ENCODE measurements at places on chromosomes 11 and 22.

- DNase-seq, result peak; percentile 31
Observed at GRCh38 chr11:6737872-6738466, 33.8 kb downstream of the OR2AG2 start.

- no peak for DNase-seq
Observed at GRCh38 chr22:41401781-41402648, 20.3 kb downstream of the TEF start.

GRCh38 chr11:65380460-65381119, 1.9 kb downstream of the SLC25A45 start:
- DNase-seq, result no peak

- DNase-seq, result no peak
Observed at GRCh38 chr11:48138222-48138621, 78.4 kb upstream of the OR4B1 start.

- no peak for DNase-seq
Observed at GRCh38 chr22:37229012-37229804, 14.9 kb downstream of the RAC2 start.

GRCh38 chr22:37753746-37754145, 54.0 kb upstream of the GCAT start:
- no peak for DNase-seq

DNA sequence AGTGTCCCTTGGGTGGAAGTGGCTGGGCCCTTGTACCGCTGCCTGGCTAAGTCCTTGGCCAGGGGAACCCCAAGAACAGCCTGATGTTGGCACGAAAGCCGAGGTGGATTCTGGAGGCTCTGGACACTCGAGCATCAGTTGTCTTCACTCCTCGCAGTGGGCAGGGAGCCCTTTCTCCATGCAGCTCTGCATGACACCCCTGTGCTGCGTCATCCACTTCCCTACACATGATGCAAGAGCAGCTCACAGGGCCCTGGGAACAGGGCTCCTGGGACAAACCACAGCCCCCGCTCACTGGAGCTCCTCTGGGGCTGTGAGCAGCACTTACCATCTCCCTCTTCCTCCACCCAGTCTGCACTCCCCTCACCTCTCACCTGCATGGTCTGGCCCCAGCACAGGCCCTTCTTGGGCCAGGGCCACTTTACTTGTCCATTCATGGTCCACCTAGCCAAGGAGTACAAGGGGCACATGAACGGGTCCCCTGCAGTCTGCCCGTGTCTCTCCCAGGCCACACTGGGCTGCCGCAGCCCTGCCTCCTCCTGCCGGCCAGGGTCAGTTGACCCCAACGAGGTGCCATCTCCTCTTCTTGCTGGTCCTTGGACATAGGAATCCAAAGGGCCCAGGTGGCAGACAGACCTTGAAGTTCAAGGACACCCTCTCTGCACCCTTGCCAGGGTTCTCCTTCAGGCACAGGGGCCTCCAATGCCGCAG, 66.5 kb downstream of the IGF2 start:
- DNase-seq, result no peak

DNA sequence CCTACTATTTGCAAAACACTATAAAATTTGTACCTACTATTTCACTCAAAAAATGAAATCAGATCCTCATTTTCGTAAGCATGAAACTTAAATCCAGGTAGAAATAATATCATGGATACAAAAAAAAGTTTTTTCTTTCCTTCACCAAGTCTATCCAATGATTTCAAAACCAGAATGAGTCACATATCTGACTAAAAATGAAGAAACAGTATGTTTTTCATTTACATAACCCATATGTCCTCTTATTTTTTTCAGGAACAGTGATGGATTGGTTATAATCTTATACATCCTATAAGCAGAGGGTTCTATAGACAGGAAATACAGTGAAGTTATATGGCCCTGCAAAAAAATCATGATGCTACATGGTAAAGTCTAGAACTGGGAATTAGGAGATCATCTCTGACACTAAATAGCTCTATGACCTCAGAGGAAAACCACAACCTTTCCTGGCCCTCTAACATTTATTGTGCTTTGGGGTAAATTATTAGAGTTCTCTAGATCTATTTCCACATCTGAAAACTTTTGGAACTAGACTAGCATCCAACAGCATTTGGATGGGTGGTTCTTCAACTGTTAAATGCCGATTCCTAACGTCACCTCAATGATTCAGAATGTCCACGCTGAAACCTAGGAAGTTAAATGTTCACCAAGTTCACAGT, 10.9 kb downstream of the MTMR2 start:
- no peak for DNase-seq

- DNase-seq, result no peak
Observed at GRCh38 chr11:64705501-64705900, 17.5 kb downstream of the NRXN2 start.

DNA sequence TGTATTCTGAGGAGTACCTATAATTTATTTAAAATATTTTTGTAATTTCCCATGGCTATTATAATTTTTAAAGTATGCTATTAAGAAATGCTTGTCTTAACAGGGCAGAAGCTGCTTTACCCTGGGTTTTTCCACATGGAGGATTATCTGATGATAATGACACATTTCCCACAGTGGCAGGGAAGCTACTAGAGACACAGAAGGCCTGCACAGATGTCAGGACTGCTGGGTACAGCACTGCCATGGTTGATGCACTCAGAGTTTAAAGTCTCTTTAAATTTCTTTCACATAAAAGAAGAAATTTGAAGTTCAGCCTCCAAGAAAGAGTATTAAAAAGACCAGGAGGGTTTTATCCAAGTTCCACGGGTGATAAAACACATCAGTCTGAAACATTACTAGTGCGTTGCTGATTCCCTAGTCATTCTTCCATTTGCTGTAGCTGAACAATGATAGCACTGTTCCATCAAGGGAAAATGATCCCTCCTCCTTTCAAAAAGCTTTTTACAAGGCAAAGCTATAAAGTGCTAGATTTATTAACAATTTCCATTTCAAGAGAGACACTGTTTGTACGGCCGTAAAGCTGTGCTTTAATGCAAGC, 363.0 kb downstream of the CNTN5 start:
- no peak for DNase-seq

DNA sequence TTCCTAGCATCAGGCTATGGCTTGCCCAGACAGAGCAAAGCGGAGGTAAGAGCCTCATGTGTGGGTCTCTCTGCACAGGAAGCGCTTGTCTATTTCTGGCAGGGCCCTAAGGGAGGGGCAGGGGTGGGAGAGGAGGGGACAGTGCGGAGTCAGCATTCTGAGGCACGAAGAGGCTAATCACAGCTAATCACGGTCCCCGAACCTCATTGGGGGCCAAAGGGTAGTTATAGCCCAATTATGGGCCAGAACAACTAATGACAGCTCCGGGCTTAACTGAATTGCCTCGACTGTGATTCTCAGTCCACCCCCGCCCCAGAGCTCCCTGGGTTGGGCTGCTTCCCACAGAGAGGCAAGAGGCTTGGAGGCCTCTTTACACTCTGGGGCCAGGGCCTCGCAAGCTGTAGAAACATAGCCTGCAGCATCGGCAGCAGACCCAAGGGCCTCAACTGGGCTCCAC, 72.7 kb upstream of the PRDM11 start:
- no peak for DNase-seq

- DNase-seq, result no peak
Observed at GRCh38 chr11:64304032-64304315, 1.4 kb upstream of the ESRRA start.

DNA sequence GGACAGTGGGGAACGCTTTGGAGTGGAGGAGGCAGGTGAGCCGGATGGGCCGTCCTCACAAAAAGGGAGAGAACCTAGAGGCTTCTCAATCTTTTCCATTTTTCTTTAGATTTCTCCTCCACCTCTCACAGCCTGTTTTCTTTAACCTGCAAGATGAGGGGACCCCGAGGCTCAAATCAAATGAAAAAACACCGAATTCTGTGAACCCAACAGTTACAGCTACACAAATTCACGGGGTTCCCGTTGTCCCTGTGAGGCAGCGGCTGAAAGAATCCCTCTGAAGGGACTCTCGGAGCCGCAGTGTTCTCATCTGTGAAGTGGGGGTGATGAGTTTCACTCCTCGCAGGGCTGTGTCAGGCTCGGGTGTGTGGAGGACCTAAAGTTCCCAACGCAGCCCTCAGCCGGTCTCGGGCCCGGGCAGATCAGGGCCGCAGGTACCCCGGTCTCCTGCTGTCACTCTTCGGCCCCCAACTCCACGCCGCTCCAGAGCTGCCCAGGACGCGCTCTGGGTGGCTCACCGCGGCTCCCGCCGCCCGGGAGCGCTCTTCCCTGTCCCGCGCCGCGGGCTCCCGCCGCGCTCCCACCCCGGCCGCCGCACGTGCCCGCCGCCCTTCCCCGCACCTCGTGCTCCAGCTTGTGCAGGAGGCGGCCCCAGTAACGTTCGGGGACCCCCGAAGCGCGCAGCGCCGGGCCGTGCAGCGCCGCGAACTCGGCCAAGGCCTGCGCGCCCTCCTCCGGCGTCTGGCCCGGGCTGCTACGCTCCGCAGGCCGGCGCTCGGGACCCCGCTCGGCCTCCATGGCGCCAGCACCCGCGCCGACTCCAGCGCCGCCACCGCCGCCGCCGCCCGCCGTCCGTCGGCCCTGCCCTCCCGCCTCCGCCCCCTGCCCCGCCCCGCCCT, at the start of gene TTLL12:
Gene TTLL12, minus strand, starts transcription at position 863 of the 899 bp plus-strand sequence. Its CDS starts 65 bp downstream, at position 798.
- peak; percentile 20 for DNase-seq

- DNase-seq, result no peak
Observed at GRCh38 chr11:120900643-120901042, 123.3 kb upstream of the TBCEL start.

GRCh38 chr22:45651931-45652528, 19.6 kb upstream of the ATXN10 start:
- DNase-seq, result no peak

- no peak for DNase-seq
Observed at GRCh38 chr11:115126092-115126491, 378.1 kb downstream of the CADM1 start.

DNA sequence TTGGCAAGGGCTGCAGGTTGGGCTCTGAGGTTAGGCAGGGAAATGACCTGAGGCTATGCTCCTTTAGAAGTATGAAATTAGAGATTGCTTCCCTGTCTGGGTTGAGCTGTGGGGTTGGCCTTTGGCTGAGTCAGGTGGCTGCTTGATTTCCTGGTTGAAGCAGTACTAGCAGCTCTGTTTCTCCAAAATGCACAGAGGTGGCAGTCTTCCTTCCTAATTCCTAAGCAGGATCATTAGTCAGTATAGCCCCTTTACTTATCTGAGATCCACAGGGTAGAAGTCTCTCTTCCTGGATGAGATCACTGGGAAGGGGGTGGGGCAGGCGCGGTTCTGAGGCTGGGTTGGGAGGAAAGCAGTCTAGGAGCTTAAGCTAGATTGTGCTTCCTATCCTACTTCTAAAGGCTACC, 1917.5 kb downstream of the LRRC4C start:
- DNase-seq, result no peak

DNA sequence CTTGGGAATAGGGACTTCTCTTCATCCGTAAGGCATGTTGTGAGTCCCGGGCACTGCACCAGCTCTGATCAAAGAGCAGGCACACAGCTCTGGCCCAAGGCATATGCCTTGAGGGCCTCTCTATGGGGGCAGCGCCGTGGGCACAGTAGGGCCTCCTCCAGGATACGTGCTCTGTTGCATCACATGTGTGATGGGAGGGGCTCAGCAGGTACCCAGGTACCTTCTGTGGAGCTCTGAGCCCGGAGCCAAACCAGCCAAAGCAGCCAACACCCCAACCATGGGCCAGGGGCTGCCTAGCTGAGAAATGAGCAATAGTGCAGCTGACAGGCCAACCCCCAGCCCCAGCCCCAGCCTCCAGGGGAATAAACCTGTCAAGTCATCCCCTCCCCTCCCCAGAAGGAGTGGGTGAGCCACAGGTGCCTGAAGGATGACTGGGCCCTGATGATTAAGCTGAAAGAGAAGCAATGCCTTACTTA, 79.7 kb upstream of the SHISAL1 start:
- no peak for DNase-seq

DNA sequence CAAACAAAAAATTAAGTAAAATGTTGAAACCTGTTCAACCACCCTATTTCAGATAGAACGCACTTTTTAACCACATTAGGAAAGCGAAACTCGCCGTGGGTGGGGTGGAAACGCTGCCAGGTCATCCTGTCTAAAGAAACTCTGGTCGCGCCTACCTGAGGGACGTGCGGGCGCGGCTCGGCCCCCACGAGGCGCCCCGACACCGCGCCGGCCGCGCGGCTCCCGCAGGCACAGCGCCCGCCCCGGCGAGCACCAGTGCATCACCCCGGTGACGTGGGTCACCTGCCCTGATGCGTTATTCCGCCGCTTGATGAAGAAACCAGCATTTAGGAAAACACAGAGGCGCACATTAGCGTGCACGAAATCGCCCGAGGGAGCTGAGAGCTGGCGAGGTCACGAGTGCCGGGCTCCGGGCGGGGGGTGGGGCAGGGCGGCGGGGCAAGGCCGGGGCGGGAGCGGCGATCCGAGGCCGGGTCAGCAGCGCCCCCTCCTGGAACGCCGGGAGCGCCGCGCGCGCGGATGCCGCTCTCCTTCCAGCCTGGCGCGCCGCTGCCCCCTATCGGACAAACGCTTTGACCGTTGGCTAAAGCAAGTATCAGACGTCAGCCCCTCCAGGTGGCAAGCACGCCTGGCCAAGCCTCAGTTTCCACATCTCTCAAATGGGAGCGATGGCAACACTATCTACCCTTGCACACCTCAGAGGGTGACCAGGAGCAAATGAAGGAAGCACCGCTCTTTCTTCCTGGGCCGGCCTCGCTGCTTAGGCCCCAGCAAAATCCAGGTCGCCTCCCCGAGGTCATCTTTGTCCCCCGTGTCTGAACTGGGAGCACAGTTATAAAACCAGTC, 15.7 kb upstream of the SNX32 start:
- peak; percentile 87 for DNase-seq

DNA sequence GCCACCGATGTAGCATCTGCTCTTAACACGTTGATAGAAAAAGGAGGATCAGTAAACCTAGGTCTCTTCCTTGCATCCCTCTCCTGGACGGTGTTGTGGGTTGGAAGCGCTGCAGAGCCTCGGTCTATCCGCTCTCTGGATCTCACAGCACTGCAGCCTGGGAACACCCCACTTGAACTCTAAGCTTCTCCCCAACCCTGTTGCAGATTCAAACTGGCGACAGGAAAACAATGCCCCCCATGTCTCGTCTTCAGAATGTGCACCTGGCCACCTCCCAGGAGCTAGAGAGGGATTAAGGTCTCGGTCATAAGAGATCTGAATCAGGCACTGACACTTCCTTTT, 454 bp downstream of the TMEM218 start:
- no peak for DNase-seq

DNA sequence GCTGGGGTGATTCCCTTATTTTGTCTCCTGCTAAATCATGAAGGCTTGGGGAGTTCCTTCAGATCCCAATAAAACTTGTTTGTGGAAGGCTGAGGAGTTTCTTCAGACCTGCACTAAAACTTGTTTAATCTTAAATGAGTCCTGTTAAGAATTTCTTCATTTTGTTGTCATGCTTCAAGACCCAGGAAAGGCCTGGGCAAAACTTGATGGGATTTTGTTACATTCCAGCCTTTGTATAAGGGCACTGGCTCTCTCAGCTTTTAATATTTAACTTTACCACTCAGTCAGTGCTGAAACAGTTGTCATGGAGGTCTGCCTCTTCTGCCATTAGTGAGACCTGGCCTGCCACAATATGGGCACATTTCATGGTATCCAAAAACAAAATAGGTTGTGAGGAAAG, 699.0 kb downstream of the ETS1 start:
- DNase-seq, result no peak

- no peak for DNase-seq
Observed at GRCh38 chr11:34332524-34332923, 25.3 kb downstream of the ABTB2 start.

- DNase-seq, result no peak
Observed at GRCh38 chr11:69828276-69828970, 9.2 kb upstream of the FGF3 start.

- DNase-seq, result no peak
Observed at GRCh38 chr22:39675947-39676346, 105.4 kb downstream of the CACNA1I start.
